Globus pallidus (tissue), 1 donor: ENCODE measurements at places on chromosomes 2 and 18.

- no peak for DNase-seq
These were observed 129.8 kb downstream of the PXDN start for GRCh38 chr2:1614564-1614963.

GRCh38 chr18:74540652-74541421 is 6.5 kb downstream of the CNDP1 start:
- peak; percentile 50 for DNase-seq

GRCh38 chr18:36364911-36365624 is 67.6 kb downstream of the FHOD3 start:
- no peak for DNase-seq

DNA sequence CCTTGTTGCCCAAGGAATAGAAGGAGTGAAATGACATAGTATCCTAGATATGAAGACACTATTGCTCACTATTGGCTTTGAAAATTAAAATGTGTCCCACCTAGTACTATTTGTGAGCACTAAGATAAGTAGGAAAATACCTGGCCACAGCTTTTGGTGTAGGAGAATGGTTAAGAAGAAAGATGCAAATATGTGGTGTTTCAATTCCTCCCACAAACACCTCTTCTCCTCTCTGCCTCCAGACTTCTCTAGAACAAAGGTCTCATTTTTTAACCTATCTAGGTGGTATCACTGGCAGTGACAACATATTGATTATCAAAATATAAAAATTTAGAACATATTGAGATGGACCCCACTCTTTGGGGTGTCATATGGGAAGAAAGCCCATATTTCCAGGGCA is 929.9 kb upstream of the FANCL start:
- DNase-seq = no peak

- DNase-seq = no peak
These were observed 83.6 kb upstream of the LCLAT1 start for GRCh38 chr2:30363406-30363805.

DNA sequence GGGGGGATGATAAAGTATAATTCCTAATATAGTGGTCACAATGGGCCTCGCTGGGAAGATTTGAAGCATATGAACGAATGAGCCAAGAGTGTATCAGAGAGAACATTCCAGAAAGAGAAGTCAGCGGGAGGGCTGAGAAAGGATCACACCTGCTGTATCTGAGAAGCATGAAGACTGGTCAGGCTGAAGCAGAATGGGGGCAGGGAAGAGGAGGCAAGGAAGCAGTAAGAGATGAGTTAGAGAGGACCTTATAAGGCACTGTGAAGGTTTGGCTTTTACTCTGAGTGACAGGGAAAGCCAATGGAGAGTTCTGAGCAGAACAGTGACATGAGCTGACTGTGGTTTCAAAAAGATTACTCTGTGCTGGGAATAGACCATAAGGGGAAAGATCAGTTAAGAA is 73.5 kb downstream of the CHN1 start:
- no peak for DNase-seq

DNA sequence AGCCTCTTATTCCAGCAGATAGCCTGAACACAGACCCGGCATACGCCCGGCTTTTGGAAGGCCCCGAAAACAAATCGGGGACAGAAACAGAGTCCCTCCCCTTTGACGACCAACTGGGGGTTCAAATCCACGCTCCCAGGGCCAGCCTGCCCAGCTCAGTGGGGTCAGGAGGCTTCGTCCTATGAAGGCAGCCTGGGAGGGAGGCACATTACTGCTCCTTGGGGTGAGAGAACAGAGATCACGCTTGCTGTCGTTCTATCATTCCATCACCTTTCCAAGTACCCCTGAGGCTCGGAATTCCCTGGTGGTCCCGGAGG is 208.8 kb upstream of the SALL3 start:
- no peak for DNase-seq

DNA sequence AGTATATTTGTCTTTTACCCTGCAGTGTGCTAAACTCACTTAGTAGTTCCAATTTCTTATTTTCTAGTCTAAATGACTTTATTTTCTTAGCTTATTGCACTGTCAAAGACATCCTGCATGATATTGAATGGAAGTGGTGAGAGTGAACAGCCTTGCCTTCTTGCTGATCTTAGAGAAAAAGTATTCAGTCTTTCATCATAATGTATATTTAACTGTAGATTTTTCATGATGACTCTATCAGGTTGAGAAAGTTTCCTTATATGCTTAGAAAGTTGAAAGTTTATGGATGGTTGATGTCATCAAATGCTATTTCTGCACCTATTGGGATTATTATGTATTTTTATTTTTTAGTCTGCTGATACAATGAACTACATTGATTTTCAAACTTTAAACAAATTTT is 21.3 kb upstream of the COL3A1 start:
- no peak for DNase-seq

- peak; percentile 42 for DNase-seq
These were observed 48.1 kb downstream of the GALNT3 start for GRCh38 chr2:165745916-165746315.

DNA sequence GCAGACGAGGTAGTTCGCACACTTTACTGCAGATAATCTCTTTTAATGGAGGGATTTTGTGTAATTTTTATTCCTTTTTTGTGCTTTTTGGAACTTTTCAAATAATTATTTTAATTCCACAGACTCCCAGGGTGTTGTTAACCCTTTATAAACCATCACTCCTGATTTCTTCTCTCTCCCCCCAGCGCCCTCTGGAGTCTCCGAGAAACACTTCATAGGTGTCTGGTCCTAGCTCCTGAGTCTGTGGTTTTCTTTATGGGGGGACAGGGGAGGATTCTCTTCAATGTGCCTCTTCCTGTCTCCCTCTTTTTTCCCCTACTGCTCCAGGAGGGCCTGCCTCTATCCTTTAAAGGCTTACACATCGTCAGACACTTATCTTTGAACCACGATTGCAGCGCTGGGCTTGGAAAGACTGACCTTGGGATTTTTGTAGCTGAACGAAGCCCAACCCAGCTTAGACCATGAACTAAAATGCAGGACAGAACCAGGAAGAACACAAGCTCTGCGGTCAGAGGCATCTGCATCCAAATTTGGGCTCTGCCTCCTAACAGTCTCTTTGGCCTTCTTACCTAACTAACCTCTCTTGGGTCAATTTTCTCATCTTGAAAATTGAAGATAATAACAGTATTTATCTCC is 7.1 kb upstream of the PKDCC start:
- DNase-seq = no peak

DNA sequence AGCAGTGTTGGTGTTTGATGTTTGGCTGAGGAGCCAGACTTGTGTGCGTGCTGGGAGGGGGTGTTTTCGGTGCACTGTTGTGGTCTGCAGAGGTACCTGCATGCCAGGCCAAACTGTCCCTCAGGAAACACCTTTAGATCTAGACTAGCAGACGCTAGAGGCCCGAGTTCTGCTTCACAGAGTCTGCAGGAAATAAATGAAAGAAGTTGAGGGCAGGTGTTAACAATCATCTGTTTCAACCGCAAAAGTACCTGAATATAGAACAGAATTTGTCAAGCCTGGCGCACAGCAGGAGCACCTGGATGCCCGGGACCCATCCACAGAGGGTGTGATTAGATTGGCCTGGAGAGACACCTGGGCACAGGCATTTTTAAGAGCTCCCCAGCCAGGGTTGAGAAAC is 40.5 kb upstream of the REL start:
- DNase-seq = no peak

- peak; percentile 47 for DNase-seq
These were observed 40.7 kb upstream of the GALR1 start for GRCh38 chr18:77208964-77209363.

DNA sequence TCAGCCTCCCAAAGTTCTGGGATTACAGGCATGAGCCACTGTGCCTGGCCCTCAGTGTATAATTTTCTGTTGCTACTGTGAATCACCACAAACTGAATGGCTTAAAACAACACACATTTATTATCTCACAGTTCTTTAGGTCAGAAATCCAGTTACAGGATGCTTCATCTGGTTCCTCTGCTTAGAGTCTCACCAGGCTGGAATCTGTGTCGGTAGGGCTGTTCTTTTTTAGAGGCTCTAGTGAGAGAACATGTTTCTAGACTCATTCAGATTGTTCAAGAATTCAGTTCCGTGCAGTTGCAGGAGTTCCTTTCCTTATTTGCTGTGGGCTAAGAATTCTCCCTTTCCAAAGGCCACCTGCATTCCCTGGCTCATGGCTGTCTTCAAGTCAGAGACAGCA is 22.2 kb downstream of the CCDC121 start:
- no peak for DNase-seq

- DNase-seq = no peak
These were observed 74.3 kb upstream of the CCDC150 start for GRCh38 chr2:196565106-196565765.

DNA sequence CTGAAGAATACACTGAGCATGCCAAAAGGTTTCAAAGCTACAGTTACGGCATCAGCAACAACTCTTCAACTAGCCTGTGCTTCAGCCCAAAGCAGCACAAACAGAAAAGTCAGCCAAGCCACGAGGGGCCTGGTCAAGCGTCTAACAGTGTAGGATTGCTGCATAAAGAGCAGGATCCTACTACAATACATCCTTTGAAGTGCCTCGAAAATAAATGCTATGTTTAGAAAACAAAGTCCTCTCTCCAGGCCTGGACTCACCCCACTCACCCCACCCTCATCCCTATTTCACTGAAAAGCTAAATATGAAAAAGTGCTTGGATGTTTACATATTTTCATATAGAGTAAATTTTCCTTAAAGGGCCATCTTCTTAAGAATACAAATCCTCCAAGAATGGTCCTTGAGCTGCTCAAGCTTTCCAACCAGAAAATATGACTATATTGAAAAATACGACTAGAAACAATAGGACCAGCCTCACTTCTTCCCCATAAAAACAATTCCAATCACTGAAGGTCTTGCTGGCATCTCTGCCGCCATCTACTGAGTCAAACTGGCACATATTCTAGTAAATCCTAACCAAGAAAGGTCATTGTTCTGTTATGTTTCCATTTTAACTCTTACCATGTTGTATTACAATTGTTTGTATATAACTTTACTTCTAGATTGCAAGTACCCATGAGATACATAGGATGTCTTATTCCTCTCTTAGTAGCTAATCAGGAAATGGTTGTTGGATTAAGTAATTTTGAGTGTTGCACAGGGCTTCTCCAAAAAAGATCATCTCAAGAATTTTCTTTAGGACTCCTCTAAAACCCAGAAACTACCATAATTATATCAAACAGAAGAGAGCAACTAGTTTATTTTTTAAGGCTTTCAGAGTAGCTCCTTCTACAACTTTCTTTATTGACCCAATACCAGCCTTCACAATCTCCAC is 63.6 kb downstream of the CLHC1 start:
- peak; percentile 96 for DNase-seq

DNA sequence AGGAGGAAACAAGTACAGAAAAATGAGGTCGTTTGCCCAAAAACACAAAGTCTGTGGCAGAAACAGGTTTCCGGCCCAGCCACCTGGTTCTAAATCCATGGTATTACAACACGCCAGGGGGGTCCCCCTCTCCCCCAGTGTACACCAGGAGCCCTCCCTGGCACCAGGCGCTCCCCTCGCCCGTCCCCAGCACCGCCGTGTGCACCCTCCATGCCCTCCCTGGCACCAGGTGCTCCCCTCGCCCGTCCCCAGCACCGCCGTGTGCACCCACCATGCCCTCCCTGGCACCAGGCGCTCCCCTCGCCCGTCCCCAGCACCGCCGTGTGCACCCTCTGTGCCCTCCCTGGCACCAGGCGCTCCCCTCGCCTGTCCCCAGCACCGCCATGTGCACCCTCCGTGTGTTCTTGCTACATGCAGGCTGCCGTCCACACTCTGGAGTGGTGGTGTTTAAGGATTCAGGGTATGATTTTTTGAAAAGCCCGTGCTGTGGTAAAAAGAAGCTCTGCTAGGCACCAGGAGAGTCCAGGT is 59.8 kb upstream of the NFATC1 start:
- DNase-seq = no peak

DNA sequence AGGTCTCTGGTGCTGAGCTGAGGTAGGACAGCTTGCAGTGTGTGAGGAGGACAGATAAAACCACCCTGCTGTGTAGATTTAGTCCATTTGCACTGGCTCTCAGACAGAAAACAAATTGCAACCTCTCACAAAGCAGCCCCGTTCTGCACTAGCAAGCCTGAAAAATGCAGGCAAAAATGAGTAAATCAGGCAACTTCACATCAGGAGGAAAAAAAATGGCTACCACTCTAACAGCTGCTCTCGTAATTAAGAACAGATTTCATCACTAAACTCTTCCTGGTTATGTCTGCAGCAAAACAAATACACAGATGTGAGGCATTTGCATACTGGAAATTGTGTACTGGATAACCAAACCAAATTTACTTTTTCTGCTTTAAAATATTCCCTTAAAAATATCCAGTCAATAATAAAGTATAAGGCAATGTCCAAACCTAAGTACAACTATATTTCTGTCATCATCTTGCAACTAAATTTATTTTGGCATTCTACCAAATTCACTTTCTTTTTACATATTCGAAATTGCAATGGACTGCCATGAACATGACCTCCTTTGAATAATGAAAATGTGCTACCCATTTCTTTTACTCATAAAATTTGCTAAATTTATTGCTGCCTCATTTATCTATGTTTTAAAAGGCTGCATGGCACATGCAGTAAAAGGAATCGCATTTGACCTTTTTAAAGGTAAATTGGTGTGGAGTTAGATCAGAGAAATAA is 157.4 kb downstream of the AFF3 start:
- DNase-seq = no peak

- DNase-seq = no peak
These were observed 106.2 kb downstream of the BCL2 start for GRCh38 chr18:63213331-63213900.

- DNase-seq = no peak
These were observed 933.9 kb upstream of the PIK3C3 start for GRCh38 chr18:41021089-41021488.

DNA sequence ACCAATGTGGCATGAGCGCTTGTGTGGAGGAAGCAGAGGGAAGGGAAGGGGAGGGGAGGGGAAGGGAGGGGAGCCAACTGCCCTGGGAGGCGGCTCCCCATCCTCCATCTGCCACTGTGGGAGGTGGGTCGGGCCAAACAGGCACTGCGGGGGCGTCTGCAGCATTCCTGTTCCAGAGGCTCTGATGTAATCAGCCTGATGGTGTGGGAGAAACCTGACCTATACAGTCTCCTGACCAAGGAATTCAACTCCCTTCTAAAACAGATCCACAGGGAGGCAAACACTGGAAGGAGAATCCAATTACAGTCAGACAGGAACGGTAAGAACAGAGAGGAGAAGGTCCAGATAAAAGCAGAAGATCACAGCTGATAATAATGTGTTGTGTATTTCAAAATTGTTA is 88.8 kb downstream of the CD8B2 start:
- no peak for DNase-seq

GRCh38 chr2:130355172-130355577 is 681 bp upstream of the PTPN18 start:
- no peak for DNase-seq

DNA sequence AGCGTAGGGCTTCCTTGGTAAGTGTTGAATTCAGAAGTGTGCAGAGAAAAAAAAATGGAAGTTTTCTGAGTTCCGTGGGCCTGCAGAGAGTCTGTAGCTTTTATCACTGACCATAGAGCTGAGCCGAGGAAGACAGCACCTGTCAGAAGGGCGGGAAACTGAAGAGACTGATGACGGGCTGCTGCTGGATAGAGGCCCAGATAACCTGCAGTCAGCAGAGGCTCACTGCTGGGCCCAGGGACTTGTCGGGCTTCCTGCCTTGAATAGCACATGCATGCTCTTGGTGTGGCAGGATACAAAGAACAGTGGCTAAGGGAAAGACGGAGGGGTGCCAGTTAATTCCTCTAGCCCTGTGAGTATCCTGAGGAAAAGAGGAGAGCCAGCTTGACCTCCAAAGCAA is 166.4 kb downstream of the MGAT5 start:
- no peak for DNase-seq
